ENCODE measurements at places on chromosomes 2 and 18.
A peak's percentile ranks its signal among the peaks of the same experiment; 100 is the strongest.

- no peak for DNase-seq
Measured at GRCh38 chr2:118249531-118249930, 161.3 kb downstream of the INSIG2 start.

DNA sequence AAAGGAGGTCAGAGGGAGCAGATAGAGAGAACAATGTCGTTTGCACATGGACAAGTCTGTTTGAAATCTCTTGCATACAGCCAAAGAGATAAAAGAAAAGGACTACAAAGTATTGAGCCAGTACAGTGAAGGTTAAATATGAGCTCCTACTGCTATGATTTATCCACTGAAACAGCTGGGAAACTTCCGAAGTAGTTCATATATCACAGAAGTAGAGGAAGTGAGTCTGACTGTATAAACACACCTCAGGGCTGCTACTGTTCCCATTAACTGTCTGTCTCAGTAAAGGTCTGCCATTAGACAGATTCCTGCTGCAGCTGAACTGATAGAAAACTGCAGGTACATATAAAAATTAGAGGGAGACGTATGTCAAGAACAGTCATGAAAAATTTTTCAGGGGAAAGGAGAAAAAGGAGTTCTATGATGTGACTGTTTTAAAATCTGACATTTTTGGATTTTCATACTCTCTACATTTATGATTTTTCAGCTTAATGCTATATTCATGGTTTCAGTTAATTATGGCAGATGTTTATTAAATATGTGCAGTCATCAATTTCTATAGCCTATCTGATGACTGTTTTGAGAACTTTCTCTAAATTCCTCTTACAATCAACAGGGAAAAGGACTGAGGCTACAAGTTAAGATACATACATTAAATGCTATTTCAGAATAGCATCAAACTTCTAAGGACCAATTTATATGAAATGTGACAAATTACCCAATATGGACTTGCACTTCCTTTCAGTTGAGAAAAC lies 364.7 kb downstream of the ERBB4 start:
- no peak for DNase-seq

DNA sequence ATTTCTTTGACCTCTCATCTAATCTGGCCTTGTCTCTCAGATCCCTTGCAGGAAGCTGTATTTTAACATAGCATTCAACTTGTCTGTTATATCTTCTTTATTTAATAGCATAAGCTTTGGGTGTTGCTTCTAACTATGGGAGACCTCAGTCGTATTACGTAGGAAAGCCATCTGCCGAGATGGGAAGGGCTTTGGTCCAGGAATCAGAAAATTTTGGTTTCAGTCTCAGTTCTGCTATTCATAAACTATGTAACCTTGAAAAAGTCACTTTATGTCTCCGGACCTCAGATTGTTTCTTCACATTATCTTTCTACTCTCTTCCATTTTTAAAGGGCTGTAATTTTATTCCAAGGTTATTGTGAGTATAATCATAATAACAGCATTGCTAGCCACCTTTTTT lies 297.7 kb downstream of the SATB2 start:
- DNase-seq = no peak

- peak; percentile 62 for DNase-seq
Measured at GRCh38 chr18:9914584-9915290, 921 bp downstream of the VAPA start.

- peak; percentile 42 for DNase-seq
Measured at GRCh38 chr2:231687133-231687852, 21.0 kb upstream of the PTMA start.
